ENCODE measurements at places on chromosomes 4 and X. TPM values are rescaled to one million over a fixed set of nuclear protein-coding genes. Genes with fewer than 3 reads are reported as not detected.

Gene TIMM17B
- total RNA-seq: 40.0 TPM

DNA sequence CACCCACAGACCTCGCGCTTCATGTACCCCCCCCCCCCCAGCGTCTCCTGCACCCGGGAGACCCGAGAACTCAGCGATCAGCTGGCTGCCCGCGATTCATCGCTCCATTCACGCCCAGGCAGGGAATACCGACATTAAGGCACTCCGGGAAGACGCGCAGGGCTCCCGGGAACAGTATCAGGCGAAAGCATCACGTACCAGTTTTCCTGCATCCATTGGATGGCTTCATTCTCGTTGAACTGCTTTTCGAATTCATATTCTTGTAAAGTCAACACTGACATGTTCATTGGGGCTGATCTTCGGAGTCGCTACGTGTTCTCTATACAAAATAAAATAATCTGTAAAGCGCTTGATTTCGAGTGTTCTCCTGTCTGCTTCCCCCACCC is 373 bp downstream of the ELOVL6 start:
- H3K36me3 ChIP-seq: no peaks in the 10 kb centered on the region
- H3K27me3 ChIP-seq: no peaks in the 10 kb centered on the region
- no peak overlapping the region for H3K27ac ChIP-seq
- H3K4me1 ChIP-seq: peaks cover 4% of the 10 kb centered on the region
- H3K4me3 ChIP-seq: peak overlapping the region; percentile 18
- peak; percentile 2 for DNase-seq

DNA sequence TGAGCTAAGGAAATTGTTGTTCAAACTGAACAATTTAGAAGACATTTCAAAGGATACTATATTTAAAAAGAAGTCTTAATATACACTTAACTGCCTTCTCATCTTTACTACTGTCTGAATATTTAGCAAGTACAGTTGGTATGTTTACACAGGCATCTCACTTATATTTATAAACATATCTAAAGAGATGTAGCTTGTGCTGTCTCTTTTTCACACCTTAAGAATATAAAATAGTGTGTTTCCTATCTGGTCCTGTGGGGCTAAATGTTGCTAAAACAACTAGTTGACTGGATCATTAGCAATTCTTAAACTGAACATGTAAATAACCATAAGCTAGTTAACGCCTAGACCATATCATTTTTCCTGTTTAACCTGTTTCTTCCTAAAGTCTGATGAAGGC is 336.3 kb downstream of the PPP3CA start:
- no peaks in the 10 kb centered on the region for H3K4me1 ChIP-seq
- no peak overlapping the region for H3K27ac ChIP-seq
- no peaks in the 10 kb centered on the region for H3K27me3 ChIP-seq
- no peaks in the 10 kb centered on the region for H3K36me3 ChIP-seq
- DNase-seq: no peak
- no peak overlapping the region for H3K4me3 ChIP-seq

DNA sequence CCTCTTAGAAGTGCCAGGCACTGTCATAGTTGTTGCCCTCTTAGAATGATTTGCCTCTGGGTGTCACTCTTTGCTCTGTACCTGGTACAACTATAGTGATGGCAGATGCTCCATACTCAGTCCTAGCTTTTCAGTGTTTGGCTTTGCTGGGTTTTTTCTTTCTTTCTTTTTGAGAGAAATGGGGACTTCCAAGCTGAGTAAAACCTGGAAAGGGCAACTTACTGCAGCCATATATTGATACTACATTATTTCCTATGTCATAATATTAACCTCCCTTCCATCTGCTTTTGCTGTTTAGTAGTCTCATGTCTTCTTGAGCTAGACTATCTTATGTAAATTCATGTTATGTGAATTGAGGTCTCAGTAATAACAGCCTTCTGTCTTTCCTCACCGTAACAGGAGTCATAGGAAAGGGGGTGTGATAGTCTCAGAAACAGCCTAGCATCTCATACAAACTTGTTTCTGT is 49.0 kb downstream of the NIPAL1 start:
- no peak overlapping the region for H3K4me3 ChIP-seq
- no peaks in the 10 kb centered on the region for H3K27me3 ChIP-seq
- H3K27ac ChIP-seq: no peak overlapping the region
- no peaks in the 10 kb centered on the region for H3K36me3 ChIP-seq
- no peaks in the 10 kb centered on the region for H3K4me1 ChIP-seq

- H3K27me3 ChIP-seq: no peaks in the 10 kb centered on the region
- DNase-seq: no peak
- no peak overlapping the region for H3K4me3 ChIP-seq
- H3K4me1 ChIP-seq: no peaks in the 10 kb centered on the region
These were observed 686.0 kb downstream of the ADGRL3 start for GRCh38 chr4:61886131-61886530.

Gene ASB5
- total RNA-seq: not detected

DNA sequence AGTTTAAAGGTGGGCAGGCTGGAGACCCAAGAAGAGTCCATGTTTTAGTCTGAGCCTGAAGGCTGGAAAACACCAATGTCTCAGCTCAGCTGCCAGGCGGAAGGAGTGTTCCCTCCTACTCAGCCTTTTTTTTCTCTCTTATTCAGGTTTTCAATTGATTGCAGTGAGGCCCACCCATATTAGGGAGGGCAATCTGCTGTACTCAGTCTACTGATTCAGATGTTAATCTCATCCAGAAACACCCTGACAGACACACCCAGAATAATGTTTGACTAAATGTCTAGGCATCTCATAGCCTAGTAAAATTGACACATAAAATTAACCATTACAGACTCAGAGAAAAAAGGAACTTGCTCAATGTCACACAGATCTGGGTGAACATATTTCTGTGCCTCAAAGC is 347.1 kb downstream of the GBA3 start:
- no peak overlapping the region for H3K4me3 ChIP-seq
- H3K4me1 ChIP-seq: no peaks in the 10 kb centered on the region
- H3K36me3 ChIP-seq: no peaks in the 10 kb centered on the region
- no peaks in the 10 kb centered on the region for H3K27me3 ChIP-seq

DNA sequence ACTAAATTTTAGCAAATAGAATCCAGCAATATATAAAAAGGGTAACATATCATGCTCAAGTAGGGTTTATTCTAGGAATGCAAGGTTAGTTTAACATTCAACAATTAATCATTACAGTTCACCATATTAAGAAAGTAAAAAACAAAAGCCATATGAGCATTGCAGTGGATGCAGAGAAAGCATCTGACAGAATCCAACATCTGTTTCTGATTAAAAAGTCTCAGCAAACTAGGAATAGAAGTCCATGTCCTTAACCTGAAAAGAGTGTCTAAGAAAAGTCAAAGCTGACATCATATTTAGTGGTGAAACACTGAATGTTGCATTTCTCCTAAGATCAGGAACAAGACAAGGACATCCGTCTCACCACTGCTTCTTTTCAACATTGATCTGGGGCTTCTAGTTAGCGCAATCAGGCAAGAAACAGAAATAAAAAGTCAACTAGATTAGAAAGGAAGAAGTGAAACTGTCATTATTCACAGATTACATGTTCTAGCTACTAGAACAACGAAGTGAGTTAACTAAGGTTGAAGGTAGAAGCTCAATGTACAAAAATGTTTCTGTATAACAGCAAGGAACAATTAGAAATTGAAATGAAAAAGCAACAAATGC is 49.3 kb downstream of the MRPL1 start:
- no peak for DNase-seq
- no peak overlapping the region for H3K4me3 ChIP-seq
- H3K27me3 ChIP-seq: no peaks in the 10 kb centered on the region
- no peaks in the 10 kb centered on the region for H3K36me3 ChIP-seq

DNA sequence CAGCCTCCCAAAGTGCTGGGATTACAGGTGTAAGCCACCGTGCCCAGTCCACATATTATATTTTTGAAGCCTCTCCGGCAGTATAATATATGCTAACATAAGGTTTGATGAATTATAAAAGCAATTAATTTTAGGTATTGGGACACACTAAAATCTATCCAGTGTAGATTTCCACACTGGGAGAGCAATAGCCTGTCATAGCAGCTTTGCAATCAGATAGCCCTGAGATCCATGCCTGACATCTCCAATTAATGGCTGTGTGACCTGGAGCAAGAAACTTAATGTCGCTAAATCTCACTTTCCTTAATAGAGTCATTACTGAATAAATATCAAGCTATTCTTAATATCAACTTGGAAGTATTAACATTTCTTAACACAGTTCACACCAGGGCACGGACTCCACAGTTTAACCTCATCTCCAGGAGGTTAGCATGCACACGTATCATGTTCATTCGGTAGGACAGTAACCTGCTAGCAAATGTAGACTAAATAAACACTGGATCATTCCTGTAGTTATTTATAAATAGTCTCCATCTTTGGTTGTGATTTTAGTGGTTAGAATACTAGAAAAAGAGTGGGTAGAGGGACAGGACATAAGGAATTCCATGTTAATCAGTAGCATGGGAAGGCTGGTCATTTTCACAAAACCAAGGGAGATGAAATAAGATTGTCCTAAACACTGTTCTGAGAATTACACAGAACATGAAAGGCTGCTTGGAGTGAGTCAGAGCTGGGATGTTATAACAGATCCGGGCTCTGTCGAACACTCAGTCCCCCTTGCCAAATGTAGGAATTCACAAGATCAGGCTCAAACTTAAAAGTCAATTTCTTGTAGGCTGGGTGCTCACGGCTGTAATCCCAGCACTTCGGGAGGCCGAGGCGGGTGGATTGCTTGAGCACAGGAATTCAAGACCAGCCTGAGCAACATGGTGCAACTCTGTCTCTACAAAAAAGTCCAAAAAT is 254.7 kb downstream of the PALLD start:
- H3K27ac ChIP-seq: no peak overlapping the region
- H3K4me1 ChIP-seq: no peaks in the 10 kb centered on the region
- H3K36me3 ChIP-seq: no peaks in the 10 kb centered on the region
- no peaks in the 10 kb centered on the region for H3K27me3 ChIP-seq
- no peak for DNase-seq
- no peak overlapping the region for H3K4me3 ChIP-seq

DNA sequence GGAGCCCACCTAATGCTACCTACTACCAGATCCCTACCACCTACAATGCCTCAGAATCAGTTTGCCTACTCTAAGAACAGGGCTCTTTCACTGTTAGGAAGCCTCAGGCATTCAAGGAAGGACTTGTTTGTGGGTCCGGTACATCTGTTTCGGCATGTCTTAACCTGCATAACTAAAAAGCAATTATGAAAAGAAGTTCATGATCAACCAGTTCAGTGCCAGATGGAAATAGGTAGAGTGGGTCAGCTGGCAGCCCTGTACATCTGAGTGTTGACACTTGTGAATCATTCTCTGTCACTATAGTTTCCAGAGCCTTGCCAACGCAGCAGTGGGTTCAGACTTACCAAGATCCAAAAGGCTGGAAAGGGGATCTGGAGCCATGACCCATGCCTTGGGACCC is 3.3 kb downstream of the TMEM185A start:
- H3K27ac ChIP-seq: no peak overlapping the region
- H3K27me3 ChIP-seq: no peaks in the 10 kb centered on the region
- peaks cover 8% of the 10 kb centered on the region for H3K4me1 ChIP-seq
- no peak for DNase-seq
- no peaks in the 10 kb centered on the region for H3K36me3 ChIP-seq

Gene PPARGC1A
- 109 TPM for total RNA-seq

- no peaks in the 10 kb centered on the region for H3K4me1 ChIP-seq
- H3K4me3 ChIP-seq: no peak overlapping the region
- H3K27ac ChIP-seq: no peak overlapping the region
- no peaks in the 10 kb centered on the region for H3K36me3 ChIP-seq
- no peaks in the 10 kb centered on the region for H3K27me3 ChIP-seq
These were observed 128.6 kb upstream of the FTHL17 start for GRCh38 chrX:31200430-31200829.

- H3K4me3 ChIP-seq: no peak overlapping the region
- no peak overlapping the region for H3K27ac ChIP-seq
- peaks cover 12% of the 10 kb centered on the region for H3K4me1 ChIP-seq
- DNase-seq: no peak
- H3K36me3 ChIP-seq: no peaks in the 10 kb centered on the region
- H3K27me3 ChIP-seq: no peaks in the 10 kb centered on the region
These were observed 9.0 kb upstream of the KLHL2 start for GRCh38 chr4:165198329-165198728.

Gene AMBN
- total RNA-seq: not detected

- peaks cover 2% of the 10 kb centered on the region for H3K4me1 ChIP-seq
- H3K36me3 ChIP-seq: no peaks in the 10 kb centered on the region
- H3K27ac ChIP-seq: no peak overlapping the region
- no peaks in the 10 kb centered on the region for H3K27me3 ChIP-seq
- no peak for DNase-seq
These were observed 102.8 kb upstream of the MAOA start for GRCh38 chrX:43553257-43553656.

DNA sequence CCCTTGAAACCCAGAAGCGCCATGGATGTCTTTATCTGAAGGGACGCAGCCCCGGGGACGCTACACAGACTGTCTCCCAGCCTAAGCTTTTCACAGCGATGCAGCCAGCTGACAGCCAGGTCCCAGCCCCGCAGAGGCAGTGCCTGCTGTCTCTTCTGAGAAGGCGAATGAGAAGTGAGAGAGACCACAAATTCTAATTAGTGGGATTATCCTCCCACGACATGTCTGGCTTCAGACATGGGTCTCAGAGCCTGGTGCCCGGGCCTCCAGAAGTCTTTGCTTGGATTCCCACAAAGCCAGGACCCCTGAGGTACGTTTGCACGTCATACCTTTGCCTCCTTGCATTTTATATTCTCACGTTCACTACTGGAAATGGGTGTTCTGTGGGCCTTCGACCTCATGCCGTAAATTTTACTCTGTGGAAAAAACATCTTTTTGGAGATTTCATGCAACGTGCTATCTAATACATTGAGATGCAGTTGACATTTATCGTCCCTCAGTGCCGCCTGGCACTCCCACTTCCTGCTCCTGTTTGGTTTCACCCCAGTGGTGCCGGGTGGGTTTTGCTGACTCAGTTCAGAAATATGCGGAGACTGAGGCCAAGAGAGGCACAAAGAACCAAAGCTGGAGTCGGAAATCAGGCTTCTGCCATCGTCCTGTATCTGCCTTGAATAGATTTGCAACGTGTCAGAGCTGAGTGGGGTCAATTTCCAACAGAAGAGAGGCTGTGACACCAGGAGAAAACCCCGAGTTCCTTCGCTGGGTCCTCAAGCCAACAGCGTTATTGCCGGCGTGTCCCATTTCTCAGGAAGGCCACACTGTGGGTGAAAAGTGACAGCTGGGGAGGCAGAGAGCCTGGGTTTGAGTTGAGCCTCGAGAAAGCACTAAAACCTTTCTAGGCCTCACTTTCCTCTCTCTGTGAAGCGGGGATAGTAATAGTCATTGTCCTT is 114.4 kb downstream of the STK32B start:
- H3K36me3 ChIP-seq: no peaks in the 10 kb centered on the region
- H3K4me1 ChIP-seq: no peaks in the 10 kb centered on the region
- no peak overlapping the region for H3K27ac ChIP-seq
- no peak overlapping the region for H3K4me3 ChIP-seq
- DNase-seq: no peak

Gene HMGN5
- 11.5 TPM for total RNA-seq

Gene GRPR
- total RNA-seq: not detected

DNA sequence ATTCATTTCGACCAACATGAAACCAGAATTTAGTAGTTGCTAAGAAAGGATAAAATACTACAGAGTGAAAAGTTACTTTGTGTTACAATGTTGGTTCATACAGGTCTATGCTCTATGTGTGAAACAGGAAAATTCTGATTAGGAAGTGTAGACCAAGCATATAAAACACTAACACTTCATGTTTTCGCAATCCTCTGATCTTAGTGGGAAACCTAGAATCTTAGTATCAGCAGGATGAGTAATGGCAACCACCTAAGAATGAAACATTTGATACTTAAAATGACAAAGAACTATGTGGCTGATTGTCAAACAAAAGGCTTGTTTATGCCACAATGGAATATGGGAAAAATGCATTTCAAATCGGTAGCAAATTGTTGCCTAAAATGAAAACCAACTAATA is 116.1 kb downstream of the AMMECR1 start:
- no peaks in the 10 kb centered on the region for H3K27me3 ChIP-seq
- DNase-seq: no peak
- H3K4me3 ChIP-seq: no peak overlapping the region
